Progenitor cell of endocrine pancreas (in vitro differentiated cells): ENCODE measurements at places on chromosomes 6 and 20. TPM values are rescaled to one million over a fixed set of nuclear protein-coding genes. Genes with fewer than 3 reads are reported as not detected.

- peaks cover 3% of the 10 kb centered on the region for H3K4me1 ChIP-seq
- H3K27me3 ChIP-seq = no peaks in the 10 kb centered on the region
- no peak overlapping the region for H3K4me3 ChIP-seq
Measured at GRCh38 chr20:51400051-51400926, 142.2 kb downstream of the NFATC2 start.

DNA sequence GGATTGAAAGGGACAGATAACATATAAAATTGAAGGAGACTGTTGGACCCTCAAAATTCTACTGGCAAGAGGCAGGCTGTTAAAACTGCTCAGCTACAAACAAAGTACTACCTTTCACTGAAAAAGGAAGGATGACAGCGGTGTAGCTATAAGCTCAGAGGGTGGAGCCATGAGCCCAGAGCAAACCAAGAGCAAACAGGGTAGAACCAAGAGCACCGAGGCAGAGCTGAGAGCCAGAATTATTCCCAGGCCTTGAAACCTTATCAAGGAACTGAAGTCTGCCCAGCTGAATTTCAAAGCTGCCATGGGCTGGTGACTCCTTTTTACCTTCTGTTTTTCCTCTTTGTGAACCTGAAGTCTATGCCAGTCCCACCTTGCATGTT lies 74.7 kb upstream of the SLC4A11 start:
- no peak overlapping the region for H3K4me3 ChIP-seq
- H3K36me3 ChIP-seq = peaks cover 32% of the 10 kb centered on the region
- peak overlapping the region; percentile 53 for H3K27ac ChIP-seq

- peaks cover 10% of the 10 kb centered on the region for H3K4me1 ChIP-seq
- H3K36me3 ChIP-seq = no peaks in the 10 kb centered on the region
- no peak for DNase-seq
- H3K27me3 ChIP-seq = peaks cover 8% of the 10 kb centered on the region
- H3K27ac ChIP-seq = no peak overlapping the region
Measured at GRCh38 chr6:45718131-45718530, 297.5 kb downstream of the CLIC5 start.

- H3K36me3 ChIP-seq = no peaks in the 10 kb centered on the region
- no peaks in the 10 kb centered on the region for H3K27me3 ChIP-seq
- no peak for DNase-seq
- peak overlapping the region; percentile 49 for H3K27ac ChIP-seq
- peaks cover 29% of the 10 kb centered on the region for H3K4me1 ChIP-seq
- no peak overlapping the region for H3K4me3 ChIP-seq
Measured at GRCh38 chr6:156852858-156853216, 75.7 kb downstream of the ARID1B start.

DNA sequence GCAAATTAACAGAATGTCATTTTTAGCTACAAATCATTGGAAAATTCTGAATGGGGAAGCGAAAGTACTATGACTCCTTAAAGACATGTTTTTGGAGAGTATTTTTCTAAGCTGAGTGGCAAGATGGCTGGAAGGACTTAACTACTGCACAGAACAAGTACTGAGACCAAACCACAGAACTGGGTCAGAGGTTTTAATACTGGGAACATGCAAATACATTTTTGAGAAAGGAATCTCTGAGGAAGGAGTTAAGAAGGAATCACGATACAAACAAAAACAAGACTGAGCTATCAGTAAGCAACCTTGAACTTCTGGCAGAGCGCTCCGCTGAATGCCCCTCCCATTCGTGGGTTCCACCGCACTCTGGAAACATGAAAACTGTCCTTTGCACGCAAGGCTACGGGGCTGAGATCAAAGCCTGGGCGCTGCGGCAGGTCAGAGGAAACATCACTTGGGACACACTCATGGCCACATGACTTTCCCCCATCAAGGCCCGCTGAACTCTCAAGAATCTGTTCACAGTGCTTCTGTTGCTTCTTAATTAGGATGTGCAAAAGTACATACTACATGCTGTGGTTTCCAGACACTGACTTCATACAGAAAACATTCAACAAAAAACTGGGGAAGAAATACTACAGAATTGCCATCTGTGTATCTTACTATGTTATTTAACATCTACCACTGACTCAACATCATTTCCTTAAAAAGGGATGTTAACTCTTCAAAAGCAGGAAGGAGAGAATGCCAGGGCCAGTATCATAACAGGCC lies 27.8 kb downstream of the SLC23A2 start:
- DNase-seq = no peak
- no peak overlapping the region for H3K27ac ChIP-seq
- peaks cover 15% of the 10 kb centered on the region for H3K4me1 ChIP-seq

DNA sequence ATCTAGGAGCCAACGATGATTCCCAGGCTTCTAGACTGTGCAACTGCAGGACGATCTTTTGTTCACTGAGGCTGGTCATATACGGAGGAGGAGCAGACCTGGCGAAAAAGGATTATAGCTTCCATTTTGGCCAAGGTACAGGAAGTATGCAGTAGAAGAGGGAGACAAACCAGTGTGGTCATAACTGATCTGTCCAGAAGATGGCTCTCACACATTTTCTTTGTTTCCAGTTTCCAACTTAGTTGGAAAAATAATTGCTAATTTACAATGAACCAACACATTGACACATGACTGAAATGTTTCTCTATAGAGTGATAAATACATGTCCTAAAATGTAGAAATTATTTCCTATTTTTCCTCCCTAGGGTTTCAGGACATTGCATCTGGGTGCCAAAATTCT lies 364.1 kb upstream of the BTBD3 start:
- peaks cover 26% of the 10 kb centered on the region for H3K4me1 ChIP-seq
- no peak overlapping the region for H3K4me3 ChIP-seq
- no peaks in the 10 kb centered on the region for H3K36me3 ChIP-seq
- no peaks in the 10 kb centered on the region for H3K27me3 ChIP-seq

GRCh38 chr6:33695451-33695887 lies 16.0 kb downstream of the UQCC2 start:
- H3K27me3 ChIP-seq = no peaks in the 10 kb centered on the region
- no peak overlapping the region for H3K27ac ChIP-seq
- peaks cover 7% of the 10 kb centered on the region for H3K36me3 ChIP-seq
- peaks cover 11% of the 10 kb centered on the region for H3K4me1 ChIP-seq

DNA sequence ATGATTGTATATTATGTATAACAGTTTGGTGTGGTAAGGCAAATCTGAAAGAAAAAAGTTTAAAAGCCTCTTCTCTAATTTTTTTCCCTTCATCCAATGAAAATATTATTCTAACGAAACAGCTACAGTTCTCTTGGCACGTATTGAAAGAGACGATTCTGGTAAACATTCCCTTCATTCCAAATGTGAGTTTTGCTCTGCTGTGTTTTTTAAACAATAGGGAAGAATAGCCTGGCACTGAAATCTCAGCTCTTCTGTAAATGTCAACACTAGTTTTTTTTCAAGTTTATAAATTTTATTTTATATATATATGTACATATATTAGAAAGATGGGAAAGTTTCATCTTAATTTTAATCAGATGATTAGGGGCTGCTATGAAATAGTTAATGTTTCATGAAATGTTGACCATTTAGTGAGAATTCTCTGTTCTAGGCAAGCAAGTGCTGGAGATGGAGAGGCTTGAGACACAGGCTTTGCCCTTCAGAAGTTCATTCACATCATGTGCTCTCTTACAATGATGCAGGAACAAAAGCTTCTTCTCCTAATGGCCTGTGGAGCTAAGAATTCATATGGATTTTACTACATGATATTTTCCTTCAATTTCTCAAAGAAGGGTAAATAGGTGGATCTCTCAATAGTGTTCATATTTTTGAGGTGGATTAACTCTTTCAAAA lies 4.1 kb downstream of the PAQR8 start:
- no peak overlapping the region for H3K4me3 ChIP-seq
- no peak for DNase-seq
- H3K36me3 ChIP-seq = peaks cover 4% of the 10 kb centered on the region
- no peak overlapping the region for H3K27ac ChIP-seq

DNA sequence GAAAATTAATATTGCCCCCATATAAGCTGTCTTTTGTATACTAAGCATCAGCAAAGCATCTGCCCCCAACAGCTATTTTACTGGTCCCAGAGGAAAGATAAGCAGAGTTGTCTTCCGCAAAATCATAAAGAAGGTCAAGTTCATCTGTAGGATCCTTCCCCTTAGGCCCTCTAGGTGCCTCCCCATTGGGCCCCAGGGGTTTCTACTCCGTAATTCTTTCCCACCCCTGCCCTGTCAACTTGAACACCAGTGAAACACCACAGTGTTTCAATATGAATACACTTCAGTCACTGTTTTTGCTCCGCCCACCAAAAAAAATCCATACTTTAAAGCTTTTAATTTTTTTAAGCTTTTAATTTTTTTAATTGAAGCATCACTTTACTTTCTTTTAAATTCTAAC lies 159.2 kb downstream of the ATXN1 start:
- peaks cover 5% of the 10 kb centered on the region for H3K4me1 ChIP-seq
- no peaks in the 10 kb centered on the region for H3K27me3 ChIP-seq
- DNase-seq = no peak
- peaks cover 11% of the 10 kb centered on the region for H3K36me3 ChIP-seq

DNA sequence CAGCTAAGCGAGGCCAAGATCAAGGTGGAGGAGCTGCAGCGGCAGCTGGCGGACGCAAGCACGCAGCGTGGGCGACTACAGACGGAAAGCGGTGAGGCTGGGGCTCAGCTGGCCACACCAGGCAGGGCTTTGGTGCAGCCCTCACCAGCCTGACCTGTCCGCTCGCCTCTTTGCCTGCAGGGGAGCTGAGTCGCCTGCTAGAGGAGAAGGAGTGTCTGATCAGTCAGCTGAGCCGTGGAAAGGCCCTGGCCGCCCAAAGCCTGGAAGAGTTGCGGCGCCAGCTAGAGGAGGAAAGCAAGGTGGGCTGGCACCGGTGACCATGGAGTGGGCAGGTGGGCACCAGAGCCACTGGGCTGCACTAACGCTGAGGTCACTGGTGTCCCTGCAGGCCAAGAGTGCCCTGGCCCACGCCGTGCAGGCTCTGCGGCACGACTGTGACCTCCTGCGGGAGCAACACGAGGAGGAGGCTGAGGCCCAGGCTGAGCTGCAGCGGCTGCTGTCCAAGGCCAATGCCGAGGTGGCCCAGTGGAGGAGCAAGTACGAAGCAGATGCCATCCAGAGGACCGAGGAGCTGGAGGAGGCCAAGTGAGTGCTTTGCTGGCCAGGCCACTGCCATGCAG lies 42.8 kb downstream of the MYH7B start:
- H3K27me3 ChIP-seq = no peaks in the 10 kb centered on the region
- H3K36me3 ChIP-seq = peaks cover 40% of the 10 kb centered on the region
- no peak overlapping the region for H3K27ac ChIP-seq
- no peak for DNase-seq

HEY2 gene
- 1.4 and 2.3 TPM in 2 replicates for total RNA-seq

OR12D3 gene
- not detected in 2 replicates for total RNA-seq

GABRR1 gene
- not detected in 2 replicates for total RNA-seq

BPIFB4 gene
- not detected in 2 replicates for total RNA-seq

SIRPD gene
- not detected in 2 replicates for total RNA-seq

CST3 gene
- total RNA-seq = 247 and 257 TPM in 2 replicates
